Epithelial cell of proximal tubule (primary cell): ENCODE measurements at places on chromosomes 2 and 18. TPM values are rescaled to one million over a fixed set of nuclear protein-coding genes. Genes with fewer than 3 reads are reported as not detected.
A peak's percentile ranks its signal among the peaks of the same experiment; 100 is the strongest.

The CHPF gene
- total RNA-seq, result 96.2 and 122 TPM in 2 replicates

The INPP5D gene
- total RNA-seq, result 0.80 and 1.8 TPM in 2 replicates

GRCh38 chr2:37829202-37829601, 95.9 kb upstream of the RMDN2 start:
- DNase-seq, result peak; percentile 91

GRCh38 chr2:160270571-160271113, 70.6 kb upstream of the ITGB6 start:
- no peak for DNase-seq

DNA sequence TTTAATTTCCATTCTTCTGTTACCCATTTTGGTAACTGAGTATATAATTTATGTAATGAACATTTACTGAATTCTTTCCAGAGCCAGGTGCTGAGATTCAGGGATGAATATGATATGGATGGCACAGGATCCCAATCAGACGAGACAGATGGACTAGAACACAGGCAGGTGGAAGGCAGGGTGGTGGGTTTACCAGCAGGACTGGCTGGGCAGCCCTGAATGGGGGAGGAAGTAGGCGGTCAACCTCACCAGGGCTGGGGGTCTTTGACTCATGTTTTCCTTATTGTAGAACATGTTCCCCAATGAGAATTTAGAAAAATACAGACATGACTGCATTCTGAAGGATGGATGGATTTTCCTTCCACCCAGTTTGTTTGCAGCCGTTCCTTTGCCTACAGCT, 80.3 kb downstream of the CIB4 start:
- DNase-seq, result no peak

GRCh38 chr2:41038408-41038807, 586.5 kb upstream of the SLC8A1 start:
- DNase-seq, result peak; percentile 20

- DNase-seq, result no peak
Observed at GRCh38 chr2:160790738-160791137, 297.1 kb upstream of the RBMS1 start.

DNA sequence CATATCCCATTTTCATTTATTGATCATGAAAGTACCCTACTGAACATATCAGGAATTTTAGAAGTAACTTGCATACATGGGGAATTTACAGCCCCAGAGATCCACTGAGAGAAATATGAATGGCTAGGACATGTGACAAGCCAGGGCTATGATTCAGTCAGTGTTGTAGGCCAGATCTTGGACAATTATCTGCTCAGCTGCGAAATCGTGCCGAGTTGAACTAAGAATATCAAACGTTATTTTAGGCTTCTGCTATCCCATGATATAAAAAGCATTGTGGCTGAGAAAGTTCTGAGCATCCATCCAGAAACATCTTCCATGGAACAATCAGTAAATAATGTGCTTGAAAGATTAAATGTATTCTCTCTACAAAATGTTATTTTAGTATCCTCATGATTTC, 85.7 kb upstream of the UNC80 start:
- DNase-seq, result no peak
